Erythroblast (primary cell): ENCODE measurements at places on chromosomes 4 and X.
A peak's percentile ranks its signal among the peaks of the same experiment; 100 is the strongest.

- DNase-seq = peak; percentile 34
These were observed 242.1 kb downstream of the ADAMTS3 start for GRCh38 chr4:72326692-72327632.

DNA sequence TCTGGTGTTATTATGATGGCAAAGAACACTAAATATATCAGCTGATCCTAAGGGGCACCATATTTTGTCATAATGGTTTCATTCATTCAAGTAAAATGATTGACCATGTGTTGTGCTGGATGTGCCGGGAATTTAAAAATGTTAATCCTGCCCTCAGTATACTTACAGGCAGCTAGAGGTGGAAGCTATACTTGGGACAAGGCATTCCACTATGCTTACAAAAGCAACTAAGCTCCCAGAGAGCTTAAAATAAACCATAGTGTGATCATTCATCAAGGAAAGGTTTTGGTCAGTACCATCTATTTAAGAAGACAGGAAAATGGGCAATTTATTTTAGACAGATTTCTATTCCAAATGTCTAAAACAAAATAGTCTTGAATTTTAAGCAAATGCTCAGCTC lies 46.4 kb downstream of the NR3C2 start:
- DNase-seq = no peak

DNA sequence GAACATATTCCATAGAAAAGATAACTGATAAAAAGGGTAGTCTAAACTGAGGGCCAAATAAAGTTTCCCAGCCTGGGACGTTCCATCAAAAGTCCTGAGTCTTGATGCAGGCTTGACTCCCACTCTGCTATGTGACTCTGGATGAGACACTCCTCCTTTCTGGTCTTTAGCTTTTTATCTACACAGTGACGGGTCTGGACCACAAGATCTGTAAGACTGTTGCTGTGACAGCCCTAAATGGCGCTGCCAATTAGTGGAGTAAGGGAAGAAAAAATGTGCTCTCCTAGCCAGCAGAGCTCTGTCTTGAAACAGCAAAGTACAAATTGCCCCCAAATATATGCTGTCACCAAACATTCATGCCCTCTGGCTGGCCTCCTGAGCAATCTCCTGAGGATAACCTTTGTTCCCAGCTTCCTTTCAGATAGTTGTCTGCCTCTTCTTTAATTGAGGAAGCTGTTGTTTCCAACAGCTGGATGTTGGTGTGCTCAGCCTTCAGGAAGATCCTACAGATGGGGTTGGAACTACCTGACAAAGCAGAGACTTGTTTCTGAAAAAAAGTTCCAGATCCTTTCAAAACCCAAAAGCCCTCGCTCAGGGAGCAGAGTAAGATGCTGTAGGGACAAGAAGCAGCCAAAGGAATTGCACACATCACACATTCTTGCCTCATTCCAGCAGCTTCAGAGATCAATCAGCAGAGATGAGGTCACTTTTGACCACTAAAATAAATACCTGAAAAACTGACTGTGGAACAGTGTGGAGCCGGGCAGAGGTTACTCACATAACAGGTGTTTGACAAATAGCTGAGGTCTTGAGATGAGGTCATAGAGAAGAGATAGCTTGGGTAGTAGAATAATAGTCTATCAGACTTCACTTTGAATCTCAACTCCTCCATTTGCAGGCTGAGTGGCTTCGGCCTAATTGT lies 383.4 kb upstream of the FGF13 start:
- DNase-seq = no peak

- DNase-seq = no peak
These were observed 12.3 kb downstream of the CLDN2 start for GRCh38 chrX:106932492-106932923.

- no peak for DNase-seq
These were observed 387.0 kb upstream of the ACTRT1 start for GRCh38 chrX:128439159-128439558.

- DNase-seq = no peak
These were observed 211.9 kb downstream of the FBXO8 start for GRCh38 chr4:174071595-174071994.

DNA sequence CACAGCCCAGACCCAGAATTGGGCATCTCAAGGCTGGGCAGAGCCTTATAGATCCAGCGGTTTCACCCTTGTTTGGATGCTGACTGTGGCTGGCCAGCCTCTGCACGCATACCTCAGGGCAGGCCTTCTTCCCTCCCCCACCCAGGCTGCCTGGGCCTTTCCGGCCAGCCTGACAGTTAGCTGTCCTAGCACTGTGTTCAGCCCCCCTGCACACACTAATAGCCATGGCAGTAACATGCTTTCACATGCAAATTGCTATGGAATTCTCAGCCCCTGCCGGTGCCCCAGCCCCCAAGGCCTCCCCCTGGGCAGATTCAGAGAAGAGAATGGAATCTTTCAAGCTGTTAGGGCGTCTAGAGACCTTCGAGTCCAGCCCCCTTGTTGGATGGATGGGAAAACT lies 17.7 kb downstream of the EFNB1 start:
- DNase-seq = no peak

DNA sequence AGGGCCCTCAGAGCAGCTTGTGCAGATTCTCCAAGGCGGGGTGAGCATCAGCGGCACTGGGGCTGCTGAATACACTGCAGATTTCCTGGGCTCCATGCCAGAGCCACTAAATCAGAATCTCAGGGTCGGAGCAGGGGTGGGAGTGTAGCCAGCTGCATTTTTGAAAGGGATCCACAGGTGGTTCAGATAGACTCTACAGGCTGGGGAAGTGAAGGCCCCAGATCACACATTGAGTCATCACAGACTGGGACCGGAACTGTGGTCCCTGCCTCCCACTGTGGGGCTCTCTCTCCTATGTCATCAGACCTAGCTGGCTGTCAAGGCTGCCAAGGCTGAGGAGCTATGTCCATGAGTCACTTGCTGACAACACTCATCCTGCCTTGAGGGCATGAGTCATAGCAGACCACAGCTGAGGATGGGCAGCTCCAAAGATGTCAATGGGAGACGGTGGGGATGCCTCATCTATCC lies 162.3 kb upstream of the MAMLD1 start:
- no peak for DNase-seq

GRCh38 chrX:252957-253291 lies 28.3 kb upstream of the PLCXD1 start:
- DNase-seq = no peak

DNA sequence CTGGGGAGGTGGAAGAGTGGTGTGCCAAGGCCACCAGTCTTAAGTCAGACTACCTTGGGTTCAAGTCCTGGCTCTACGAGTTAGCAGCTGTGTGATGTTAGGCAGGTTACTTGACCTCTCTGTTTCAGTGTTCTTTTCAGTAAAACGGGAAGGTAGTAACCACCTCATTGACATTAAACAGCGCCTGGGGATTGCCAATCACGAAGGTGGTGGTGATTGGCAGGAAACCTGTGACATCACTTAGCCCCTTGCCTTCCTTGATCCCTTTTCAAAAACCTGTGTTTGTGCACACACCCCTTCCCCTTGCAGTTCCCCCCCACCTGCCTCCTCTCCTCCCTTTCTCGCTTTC lies 7.6 kb downstream of the KLF3 start:
- DNase-seq = peak; percentile 42

DNA sequence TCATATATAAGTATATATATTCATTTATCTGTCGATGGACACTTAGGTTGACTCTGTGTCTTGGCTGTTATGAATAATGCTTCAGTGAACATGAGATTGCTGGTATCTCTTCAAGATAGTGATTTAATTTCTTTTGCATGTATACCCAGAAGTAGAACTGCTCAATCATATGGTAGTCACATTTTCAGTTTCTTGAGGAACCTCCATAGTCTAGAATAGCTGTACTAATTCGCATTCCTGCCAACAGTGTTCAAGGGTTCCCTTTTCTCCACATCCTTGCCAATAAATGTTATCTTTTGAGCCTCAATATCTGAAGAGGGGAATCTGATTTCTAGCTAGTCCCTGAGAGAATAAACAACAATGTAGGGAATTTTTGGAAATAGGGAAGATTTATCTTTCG lies 32.4 kb upstream of the CCNG2 start:
- DNase-seq = no peak

DNA sequence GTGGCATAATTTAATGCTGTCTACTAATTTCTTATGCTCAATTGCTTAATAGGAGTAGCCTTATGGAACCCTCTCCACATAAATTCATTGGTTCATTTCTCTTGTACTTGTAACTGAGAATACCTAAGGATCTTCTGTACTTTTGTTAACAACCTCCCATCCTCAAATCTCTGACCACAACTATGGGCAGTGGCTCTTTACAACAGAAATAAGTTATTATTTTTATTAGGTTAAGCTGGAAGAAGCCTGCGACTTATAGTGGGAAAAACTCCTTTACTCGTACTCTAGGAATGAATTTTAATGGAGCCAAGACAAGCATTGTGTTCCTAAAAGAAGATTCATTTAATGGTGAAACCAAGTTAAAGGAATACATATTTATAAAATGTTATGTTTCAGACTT lies 337.1 kb upstream of the CTSO start:
- DNase-seq = no peak

- DNase-seq = peak; percentile 43
These were observed 49.8 kb downstream of the FNIP2 start for GRCh38 chr4:158818560-158819140.

DNA sequence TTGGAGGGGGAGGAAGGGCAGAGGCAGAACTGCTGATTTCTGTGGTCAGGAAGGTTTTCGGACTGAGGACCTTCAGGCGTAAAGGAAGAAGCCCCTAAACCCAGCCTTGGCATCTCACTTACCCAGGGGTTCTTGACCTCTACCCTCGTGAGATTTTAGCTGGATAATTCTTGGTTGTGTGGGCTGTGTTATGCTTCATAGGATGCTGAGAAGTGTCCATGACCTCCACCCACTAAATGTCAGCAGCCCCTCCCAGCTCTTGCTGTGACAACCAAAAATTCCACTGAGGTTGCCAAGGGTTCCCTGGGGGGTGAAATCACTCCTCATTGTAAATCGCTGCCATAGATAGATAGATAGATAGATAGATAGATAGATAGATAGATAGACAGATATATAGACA lies 5.8 kb upstream of the CRLF2 start:
- no peak for DNase-seq

- no peak for DNase-seq
These were observed 114.3 kb downstream of the GABRB1 start for GRCh38 chr4:47145630-47146029.

DNA sequence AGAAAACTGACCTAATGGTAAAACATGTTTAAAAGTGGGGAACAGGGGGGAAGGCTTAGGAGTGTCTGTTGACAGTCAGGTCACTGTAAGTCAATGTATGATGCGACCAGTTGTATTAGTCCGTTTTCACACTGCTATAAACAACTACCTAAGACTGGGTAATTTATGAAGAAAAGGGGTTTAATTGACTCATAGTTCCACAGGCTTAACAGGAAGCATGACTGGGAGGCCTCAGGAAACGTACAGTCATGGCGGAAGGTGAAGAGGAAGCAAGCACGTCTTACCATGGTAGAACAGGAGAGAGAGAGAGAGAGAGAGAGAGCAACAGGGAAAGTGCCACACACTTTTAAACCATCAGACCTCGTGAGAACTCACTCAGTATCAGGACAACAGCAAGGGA lies 13.0 kb upstream of the PLAC1 start:
- no peak for DNase-seq
